ENCODE measurements at places on chromosomes 1 and 21. TPM values are rescaled to one million over a fixed set of nuclear protein-coding genes. Genes with fewer than 3 reads are reported as not detected.

The ETV3L gene
- not detected for total RNA-seq

The GMEB1 gene
- 21.9 TPM for total RNA-seq

The NEK7 gene
- total RNA-seq: 56.9 TPM

The MORC3 gene
- total RNA-seq: 105 TPM

The OR2L13 gene
- not detected for total RNA-seq

The TESK2 gene
- 7.5 TPM for total RNA-seq

The SLC9C2 gene
- total RNA-seq: not detected

The PDPN gene
- total RNA-seq: not detected

The CNR2 gene
- total RNA-seq: not detected

The CHIA gene
- not detected for total RNA-seq

The GJA9 gene
- total RNA-seq: not detected

The SLC2A5 gene
- total RNA-seq: not detected

The DNALI1 gene
- total RNA-seq: 0.25 TPM

GRCh38 chr1:1842360-1843146 lies 48.3 kb downstream of the GNB1 start:
- DNase-seq: no peak
- H3K27ac ChIP-seq: no peak overlapping the region
- H3K36me3 ChIP-seq: no peaks in the 10 kb centered on the region
- H3K4me1 ChIP-seq: peaks cover 56% of the 10 kb centered on the region
- no peak overlapping the region for H3K4me3 ChIP-seq
- H3K27me3 ChIP-seq: no peaks in the 10 kb centered on the region

DNA sequence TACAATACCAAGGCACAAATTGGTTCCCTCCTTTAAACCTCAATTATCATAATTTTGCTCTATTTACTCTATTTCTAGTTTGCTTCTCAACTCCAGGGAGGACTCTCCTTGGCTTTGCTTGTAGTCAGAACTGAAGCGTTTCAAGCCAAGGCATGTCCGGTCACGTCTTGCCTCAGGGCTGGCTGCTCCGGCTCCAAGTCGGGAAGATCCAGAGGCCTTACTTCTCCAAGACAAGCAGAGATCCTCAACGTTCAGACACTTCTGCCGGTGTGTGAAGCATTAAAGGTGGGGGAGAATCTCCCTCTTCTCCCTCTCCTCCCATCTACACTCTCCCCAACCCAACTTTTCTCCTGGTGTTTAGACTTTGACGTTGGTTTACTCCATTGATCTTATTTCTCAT lies 7.2 kb upstream of the HHAT start:
- H3K27me3 ChIP-seq: no peaks in the 10 kb centered on the region
- H3K4me3 ChIP-seq: no peak overlapping the region
- DNase-seq: no peak
- no peak overlapping the region for H3K27ac ChIP-seq
- H3K36me3 ChIP-seq: no peaks in the 10 kb centered on the region

DNA sequence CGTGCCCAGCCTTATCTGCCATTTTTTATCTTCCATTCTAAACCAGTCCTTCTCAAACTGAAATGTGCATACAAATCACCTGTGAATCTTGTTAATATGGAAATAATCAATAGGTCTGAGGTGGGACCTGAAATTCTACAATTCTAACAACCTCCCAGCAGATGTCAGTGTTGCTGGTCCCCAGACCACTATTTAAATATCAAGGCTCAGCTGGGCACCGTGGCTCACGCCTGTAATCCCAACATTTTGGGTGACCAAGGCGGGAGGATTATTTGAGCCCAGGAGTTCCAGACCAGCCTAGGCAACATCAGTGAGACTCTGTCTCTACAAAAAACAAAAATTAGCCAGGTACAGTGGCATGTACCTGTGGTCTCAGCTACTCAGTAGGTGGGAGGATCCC lies 4.1 kb downstream of the UQCRHL start:
- H3K4me1 ChIP-seq: no peaks in the 10 kb centered on the region
- H3K27ac ChIP-seq: no peak overlapping the region
- no peak overlapping the region for H3K4me3 ChIP-seq
- DNase-seq: no peak
- H3K27me3 ChIP-seq: no peaks in the 10 kb centered on the region

DNA sequence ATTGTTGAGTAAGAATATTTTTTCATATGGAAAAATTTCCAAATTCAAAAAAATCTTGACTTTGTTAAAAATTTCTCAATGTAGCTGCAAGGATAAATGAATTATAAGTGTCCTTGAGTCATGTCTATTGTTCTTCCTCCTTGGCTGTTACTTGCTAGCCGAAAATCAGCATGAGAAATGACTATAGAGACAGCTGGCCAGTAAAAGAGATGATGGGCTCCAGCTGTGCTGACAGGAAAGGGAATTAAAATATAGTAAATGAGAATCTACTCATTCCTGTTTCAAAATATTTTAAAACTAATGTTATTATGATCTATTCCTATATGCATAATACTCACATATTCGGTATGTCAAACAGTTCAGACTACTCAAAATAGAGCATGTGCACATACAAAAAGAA lies 1292.6 kb downstream of the BRINP3 start:
- H3K4me1 ChIP-seq: no peaks in the 10 kb centered on the region
- H3K27ac ChIP-seq: no peak overlapping the region
- H3K4me3 ChIP-seq: no peak overlapping the region
- no peaks in the 10 kb centered on the region for H3K27me3 ChIP-seq
- DNase-seq: no peak
- H3K36me3 ChIP-seq: no peaks in the 10 kb centered on the region

DNA sequence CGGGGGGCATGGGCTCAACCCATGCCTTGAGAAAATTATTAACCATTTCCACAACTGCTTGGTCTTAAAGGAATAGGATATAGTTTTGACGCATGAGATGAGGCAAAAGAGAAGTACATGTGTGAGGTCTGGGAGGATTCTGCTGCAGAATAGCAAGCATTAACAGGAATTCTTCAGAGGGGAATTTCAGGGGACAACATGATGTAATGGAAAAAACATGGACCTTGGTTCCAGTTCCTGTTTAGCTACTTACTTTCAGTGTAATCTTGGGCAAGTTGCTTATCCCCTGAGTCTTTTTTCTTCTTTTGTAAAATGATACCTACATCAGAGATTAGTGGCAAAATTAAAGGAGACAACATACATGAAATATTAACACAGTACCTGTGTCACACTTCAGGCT lies 85.6 kb downstream of the PRRX1 start:
- H3K27ac ChIP-seq: no peak overlapping the region
- H3K27me3 ChIP-seq: no peaks in the 10 kb centered on the region
- DNase-seq: no peak
- no peaks in the 10 kb centered on the region for H3K4me1 ChIP-seq

DNA sequence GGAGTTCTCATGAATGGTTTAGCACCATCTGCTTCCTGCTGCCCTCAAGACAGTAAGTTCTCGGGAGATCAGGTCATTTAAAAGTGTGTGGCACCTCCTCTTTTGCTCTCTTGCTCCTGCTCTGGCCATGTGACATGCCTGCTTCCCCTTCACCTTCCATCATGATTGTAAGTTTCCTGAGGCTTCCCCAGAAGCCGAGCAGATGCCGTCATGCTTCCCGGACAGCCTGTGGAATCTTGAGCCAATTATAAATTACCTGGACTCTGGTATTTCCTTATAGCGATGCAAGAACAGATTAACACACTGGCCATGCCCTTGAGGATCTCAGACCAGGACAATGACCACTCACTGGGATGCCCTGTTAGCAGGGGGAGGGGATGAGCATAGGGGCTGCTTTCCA lies 212.3 kb downstream of the MATN1 start:
- no peak overlapping the region for H3K4me3 ChIP-seq
- H3K27ac ChIP-seq: no peak overlapping the region
- H3K27me3 ChIP-seq: no peaks in the 10 kb centered on the region

DNA sequence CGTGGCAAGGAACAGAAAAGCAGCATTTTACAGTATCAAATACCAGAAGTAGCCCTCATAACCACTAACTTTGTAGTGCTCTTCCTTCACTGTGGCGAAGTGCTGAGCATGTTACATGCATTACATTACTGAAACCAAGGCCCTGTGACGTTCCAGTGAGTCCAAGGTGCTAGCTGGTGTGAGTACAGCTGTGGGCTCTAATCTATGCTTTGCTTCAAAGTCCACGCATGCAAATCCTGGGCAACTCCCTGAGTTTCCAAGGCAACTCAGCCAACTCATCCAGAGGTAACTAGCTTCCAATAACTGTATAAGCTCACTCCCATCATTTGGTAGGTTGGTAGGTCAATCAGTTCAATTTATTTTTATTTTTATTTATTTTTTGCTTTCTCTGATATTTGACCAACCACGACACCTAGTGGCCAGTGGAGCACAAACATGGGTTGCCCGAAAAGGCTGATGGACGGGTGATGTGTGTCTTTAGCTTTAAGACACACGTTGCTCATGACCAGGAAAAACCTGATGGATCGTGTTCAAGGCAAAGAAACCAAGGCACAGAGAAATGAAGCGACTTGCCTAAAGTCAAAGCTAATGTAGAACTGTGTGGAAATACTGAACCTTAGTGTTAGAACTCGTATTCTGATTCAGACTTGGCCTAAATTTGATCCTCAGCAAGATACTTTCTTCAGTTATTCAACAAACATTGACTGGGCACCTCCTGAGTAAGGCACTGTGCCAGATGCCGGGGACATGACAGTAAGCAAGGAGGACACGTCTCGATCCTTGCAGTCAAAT lies 73.0 kb downstream of the GNG12 start:
- no peaks in the 10 kb centered on the region for H3K4me1 ChIP-seq
- no peak overlapping the region for H3K4me3 ChIP-seq
- H3K27ac ChIP-seq: no peak overlapping the region
- no peaks in the 10 kb centered on the region for H3K27me3 ChIP-seq

- no peaks in the 10 kb centered on the region for H3K27me3 ChIP-seq
- peaks cover 7% of the 10 kb centered on the region for H3K4me1 ChIP-seq
- no peak overlapping the region for H3K27ac ChIP-seq
- no peak for DNase-seq
- no peaks in the 10 kb centered on the region for H3K36me3 ChIP-seq
These were observed 254.8 kb downstream of the LTN1 start for GRCh38 chr21:28737674-28738419.

GRCh38 chr1:69567652-69568420 lies at the start of gene LRRC7:
LRRC7 (plus strand) TSS chr1:69567922; CDS start chr1:69568640, 718 bp downstream.
- no peak for DNase-seq
- H3K4me3 ChIP-seq: no peak within 1 kb of the TSS
- H3K4me1 ChIP-seq: no peaks in the 10 kb centered on the region
- no peaks in the 10 kb centered on the region for H3K27me3 ChIP-seq

GRCh38 chr1:91884459-91885212 lies 1.3 kb downstream of the TGFBR3 start:
- peak overlapping the region; percentile 65 for H3K27ac ChIP-seq
- peak; percentile 29 for DNase-seq
- peak overlapping the region; percentile 87 for H3K4me3 ChIP-seq
- H3K4me1 ChIP-seq: peaks cover 33% of the 10 kb centered on the region

GRCh38 chr1:177448652-177449357 lies 278.0 kb downstream of the BRINP2 start:
- no peaks in the 10 kb centered on the region for H3K4me1 ChIP-seq
- H3K27ac ChIP-seq: no peak overlapping the region
- no peak for DNase-seq
- H3K27me3 ChIP-seq: no peaks in the 10 kb centered on the region
- H3K36me3 ChIP-seq: no peaks in the 10 kb centered on the region
- H3K4me3 ChIP-seq: no peak overlapping the region

GRCh38 chr1:225657462-225657989 lies 4.6 kb upstream of the ENAH start:
- H3K4me1 ChIP-seq: peaks cover 4% of the 10 kb centered on the region
- H3K27ac ChIP-seq: no peak overlapping the region

GRCh38 chr1:163357378-163357777 lies 35.6 kb downstream of the NUF2 start:
- DNase-seq: no peak
- H3K27me3 ChIP-seq: no peaks in the 10 kb centered on the region
- no peak overlapping the region for H3K27ac ChIP-seq
- H3K36me3 ChIP-seq: no peaks in the 10 kb centered on the region

GRCh38 chr1:210541680-210542358 lies 213.1 kb downstream of the HHAT start:
- no peaks in the 10 kb centered on the region for H3K36me3 ChIP-seq
- H3K27ac ChIP-seq: no peak overlapping the region
- H3K27me3 ChIP-seq: no peaks in the 10 kb centered on the region
- H3K4me3 ChIP-seq: no peak overlapping the region
- no peak for DNase-seq

DNA sequence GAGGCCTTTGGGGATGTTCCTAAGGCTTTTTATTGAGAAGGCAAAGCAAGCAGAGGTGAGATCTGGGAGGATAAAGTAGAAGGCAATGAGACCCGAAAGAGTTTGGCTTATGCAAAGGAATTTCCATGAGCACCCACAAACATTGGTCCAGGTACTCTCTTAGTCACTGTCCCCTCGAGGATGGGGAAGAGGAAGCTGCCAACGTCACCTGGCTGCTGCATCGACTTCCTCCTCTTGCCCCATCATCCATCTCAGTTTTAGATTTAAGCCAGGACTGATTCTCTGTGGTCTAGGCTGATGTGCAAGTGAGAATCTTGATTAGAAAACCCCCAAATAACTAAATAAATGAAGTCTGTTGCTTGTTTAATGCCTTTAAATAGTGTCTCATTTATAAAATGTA lies 28.7 kb downstream of the RUNX1 start:
- peaks cover 95% of the 10 kb centered on the region for H3K4me1 ChIP-seq
- DNase-seq: no peak
- H3K27ac ChIP-seq: no peak overlapping the region
- H3K36me3 ChIP-seq: peaks cover 3% of the 10 kb centered on the region

- H3K27me3 ChIP-seq: no peaks in the 10 kb centered on the region
- H3K27ac ChIP-seq: no peak overlapping the region
- H3K36me3 ChIP-seq: no peaks in the 10 kb centered on the region
- peaks cover 16% of the 10 kb centered on the region for H3K4me1 ChIP-seq
- no peak for DNase-seq
- H3K4me3 ChIP-seq: no peak overlapping the region
These were observed 20.8 kb downstream of the MAB21L3 start for GRCh38 chr1:116131866-116132605.

- no peak for DNase-seq
- no peaks in the 10 kb centered on the region for H3K36me3 ChIP-seq
- H3K4me1 ChIP-seq: no peaks in the 10 kb centered on the region
These were observed 101.8 kb downstream of the CLIC6 start for GRCh38 chr21:34770576-34770975.

- peak; percentile 79 for DNase-seq
- H3K27me3 ChIP-seq: no peaks in the 10 kb centered on the region
- no peaks in the 10 kb centered on the region for H3K36me3 ChIP-seq
- H3K4me1 ChIP-seq: peaks cover 91% of the 10 kb centered on the region
- H3K4me3 ChIP-seq: peak overlapping the region; percentile 32
These were observed 62.7 kb downstream of the SKI start for GRCh38 chr1:2290595-2291510.

GRCh38 chr1:2556277-2556677 lies at the start of gene TNFRSF14:
TNFRSF14 (plus strand) TSS chr1:2556371; CDS start chr1:2556665, 294 bp downstream.
- peak within 1 kb of the TSS; percentile 95 for H3K4me3 ChIP-seq
- peak; percentile 77 for DNase-seq
- H3K36me3 ChIP-seq: peaks cover 16% of the 10 kb centered on the region
- peaks cover 43% of the 10 kb centered on the region for H3K4me1 ChIP-seq

DNA sequence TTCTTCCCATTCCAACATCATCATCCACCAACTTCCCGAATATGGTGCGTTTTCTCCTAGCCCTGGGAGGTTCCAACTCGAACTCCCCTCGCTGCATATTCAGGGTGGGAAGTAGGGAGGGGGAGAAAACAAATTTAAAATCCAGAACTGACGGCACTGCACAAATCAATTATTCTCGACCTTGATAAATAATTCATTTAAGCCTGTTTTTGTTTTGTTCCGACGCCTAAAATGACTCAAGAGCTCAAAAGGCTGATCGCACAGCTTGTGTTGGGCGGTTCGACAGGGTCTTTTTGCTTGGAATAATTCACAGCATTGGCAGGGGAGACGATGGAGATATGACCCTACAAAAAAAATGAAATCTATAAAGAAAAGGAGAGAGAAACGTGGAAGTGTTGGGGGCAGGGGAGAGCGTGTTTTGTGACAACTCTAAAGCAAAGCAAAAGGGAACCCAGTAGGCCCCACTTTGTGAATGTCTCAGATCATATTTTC lies 3.1 kb upstream of the BARHL2 start:
- peaks cover 77% of the 10 kb centered on the region for H3K27me3 ChIP-seq
- H3K27ac ChIP-seq: no peak overlapping the region
- no peak for DNase-seq
- no peaks in the 10 kb centered on the region for H3K36me3 ChIP-seq
